ENCODE measurements at places on chromosomes 12 and 14.

DNA sequence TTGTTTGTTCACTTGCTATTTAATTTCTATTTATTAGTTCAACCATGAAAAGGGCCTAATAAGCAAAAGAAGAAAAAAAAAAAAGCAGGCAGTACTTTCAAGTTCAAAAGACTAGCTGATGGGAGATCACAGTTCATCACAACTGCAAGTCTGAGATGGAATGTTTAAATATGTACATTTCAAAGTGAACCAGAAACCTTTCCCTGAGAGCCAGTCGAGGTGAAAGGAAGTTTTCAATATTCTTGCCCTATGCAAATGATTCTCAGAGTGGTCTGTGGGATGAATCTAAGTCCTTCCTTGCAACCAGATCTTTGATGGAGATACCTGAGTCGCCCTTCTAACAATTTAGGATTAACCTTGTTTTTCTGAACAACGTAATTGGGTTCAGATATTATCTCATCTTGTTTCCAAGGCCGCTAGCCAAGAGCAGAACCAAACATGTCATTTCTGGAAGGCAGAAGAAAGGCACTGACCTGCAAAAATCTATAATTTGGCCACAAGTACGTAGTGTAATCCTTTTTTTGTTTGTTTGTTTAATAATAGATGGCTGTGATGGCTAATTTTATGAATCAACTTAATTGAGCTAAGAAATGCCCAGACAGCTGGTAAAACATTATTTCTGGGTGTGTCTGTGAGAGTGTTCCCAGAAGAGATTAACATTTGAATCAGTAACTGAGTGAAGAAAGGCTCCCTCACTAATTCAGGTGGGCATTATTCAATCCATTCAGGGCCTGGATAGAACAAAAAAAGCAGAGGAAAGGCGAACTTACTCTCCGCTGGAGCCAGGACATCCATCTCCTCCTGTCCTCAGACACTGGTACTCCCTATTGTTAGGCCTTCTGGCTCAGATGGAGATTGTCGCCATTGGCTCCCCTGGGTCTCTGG, 171.1 kb upstream of the TMPO start:
- no peak for DNase-seq

GRCh38 chr12:59736786-59737185, 141.0 kb downstream of the SLC16A7 start:
- DNase-seq = no peak

DNA sequence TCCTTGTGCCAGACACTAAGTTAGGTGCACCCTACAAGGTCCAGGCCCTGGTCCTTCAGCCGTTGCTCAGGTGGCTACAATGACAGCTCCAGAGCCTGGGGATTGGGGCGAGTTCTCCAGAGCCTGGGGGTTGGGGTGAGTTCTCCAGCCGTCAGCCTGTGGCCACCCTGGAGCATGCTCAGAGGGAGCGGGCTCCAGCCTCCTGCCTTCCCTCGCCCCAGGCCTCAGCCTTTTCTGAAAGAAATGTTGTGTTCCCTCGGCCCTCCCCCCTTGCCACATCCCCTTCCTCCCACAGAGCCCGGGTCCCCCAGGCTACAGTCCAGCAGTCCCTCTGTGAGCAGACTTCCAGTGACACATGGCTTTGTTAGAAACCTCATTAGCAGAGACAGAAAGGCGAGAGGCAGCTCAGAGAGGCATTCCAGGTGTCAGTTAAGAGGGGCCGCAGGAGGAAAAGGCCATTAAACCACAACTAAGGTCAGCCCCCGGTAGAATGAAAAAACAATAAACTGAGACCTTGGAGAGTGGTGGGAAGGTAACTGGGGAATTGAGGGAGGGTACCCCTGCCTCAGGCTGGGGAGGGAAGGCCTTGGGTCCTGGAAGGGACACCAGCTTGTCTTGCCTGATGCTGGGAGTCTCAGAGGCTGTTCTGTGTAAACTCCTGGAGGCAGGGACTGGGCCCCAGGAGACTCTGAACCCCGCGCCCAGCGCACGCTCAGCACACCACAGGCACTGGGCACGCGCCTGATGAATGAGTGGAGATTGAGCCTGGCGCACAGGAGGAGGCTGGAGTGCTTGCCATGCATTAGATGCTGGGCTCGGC, 23.1 kb upstream of the COL2A1 start:
- DNase-seq = no peak

DNA sequence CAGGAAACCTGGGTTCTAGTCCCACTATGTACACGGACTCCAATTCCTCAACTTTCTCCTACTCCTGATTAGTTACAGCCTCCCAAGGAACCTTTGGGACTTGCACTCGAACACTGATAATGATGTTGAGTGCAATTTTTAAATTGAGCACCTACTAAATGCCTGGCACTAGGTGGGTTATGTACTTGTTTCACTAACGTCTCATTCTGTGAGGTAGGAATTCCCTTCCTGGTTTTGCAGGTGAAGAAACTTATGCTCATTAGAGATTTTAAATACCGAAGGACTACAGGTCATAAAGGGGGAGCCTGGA, 536 bp downstream of the PARPBP start:
- DNase-seq = no peak

DNA sequence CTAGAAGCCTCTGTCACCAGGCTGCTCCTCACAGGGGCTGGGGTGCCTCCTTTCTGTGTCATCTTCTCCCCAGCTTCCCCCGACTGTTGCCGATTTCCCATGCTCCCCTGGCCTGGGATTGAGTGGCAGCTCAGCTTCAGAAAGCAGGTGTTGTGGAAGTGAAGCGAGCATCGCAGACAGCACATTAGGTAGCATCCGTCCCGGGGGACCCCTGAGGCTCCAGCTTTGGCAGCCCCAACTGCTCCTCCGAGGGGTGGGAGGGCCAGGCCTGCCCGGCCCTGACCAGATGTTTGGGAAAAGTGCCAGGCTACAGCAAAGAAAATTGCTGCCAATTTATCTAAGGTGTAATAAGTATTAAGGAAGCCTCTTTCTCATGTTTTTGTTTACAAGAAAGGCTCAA, 1045.6 kb downstream of the BCL11B start:
- no peak for DNase-seq

Measured in stimulated activated CD8-positive, alpha-beta memory T cell treated with anti-CD3 and anti-CD28 coated beads, Interleukin-7, amount 100 ng/mL, for 1 hour (primary cell).